ENCODE measurements at places on chromosomes 3 and 15. TPM values are rescaled to one million over a fixed set of nuclear protein-coding genes. Genes with fewer than 3 reads are reported as not detected.

Gene TICRR
- 17.9 TPM for polyA plus RNA-seq

Gene TMOD2
- polyA plus RNA-seq, result 5.7 TPM

Gene SERINC4
- polyA plus RNA-seq, result not detected

Gene ALPK3
- 20.7 TPM for polyA plus RNA-seq

Gene PAQR5
- 35.1 TPM for polyA plus RNA-seq

Gene SEC62
- 199 TPM for polyA plus RNA-seq

GRCh38 chr15:71149646-71150557 is 34.6 kb downstream of the THSD4 start:
- DNase-seq, result peak; percentile 36

DNA sequence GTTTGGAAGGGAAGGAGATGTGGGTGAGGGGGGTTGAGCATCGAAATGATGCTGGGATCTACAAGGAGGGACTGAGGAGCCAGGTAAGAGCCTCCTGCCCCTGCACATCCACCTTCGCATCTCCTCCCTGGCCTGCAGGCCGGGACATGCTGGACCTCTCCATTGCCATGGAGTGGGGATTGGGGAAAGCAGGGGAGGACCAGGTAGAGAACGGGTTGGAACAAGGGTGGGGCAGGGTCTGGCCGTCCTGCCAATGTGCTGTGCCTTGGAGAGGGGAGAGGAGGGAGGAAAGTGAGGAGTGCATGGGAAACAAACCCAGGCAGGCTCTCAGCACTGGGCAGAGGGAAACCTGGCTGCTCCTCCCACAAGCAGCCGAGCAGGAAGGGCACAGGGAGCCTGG is 10.6 kb downstream of the PLA2G4B start:
- DNase-seq, result no peak

DNA sequence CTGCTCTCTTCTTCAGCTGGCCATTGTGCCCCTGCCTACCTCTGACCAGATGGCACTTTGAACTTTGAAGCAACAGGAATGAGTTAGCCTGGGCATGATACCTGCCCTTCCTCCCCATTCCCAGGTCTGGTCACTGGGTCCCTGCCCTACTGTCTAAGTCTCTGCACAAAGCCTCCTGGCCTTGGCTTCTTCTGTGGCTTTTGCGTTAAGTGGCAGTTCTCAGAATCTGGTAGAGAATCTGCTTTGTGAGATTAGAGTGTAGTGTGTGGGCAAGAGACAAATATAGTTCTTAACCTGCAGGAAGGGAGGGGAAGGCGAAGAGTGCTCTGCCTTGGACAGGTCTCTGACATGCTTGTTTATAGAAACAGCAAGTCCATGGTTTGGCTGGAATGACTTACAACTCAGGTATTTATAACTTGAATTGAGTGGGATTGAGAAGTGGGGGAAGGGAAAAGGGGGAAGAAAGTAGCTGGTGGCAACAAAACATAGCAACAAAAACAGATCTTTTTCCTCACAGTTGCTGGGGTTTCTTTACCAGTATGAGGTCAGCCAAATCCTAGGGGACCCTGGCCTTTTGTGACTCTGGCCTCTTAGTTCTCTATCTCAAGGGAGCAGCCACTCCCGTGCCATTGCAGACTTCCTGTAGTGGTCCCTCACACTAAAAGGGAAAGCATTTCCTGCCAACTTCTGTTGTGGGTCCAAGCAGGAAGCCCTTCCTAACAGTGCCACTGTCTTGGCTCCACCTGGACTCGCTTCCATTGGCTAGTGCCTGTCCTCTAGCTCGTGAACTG is 16.7 kb downstream of the MAPKBP1 start:
- no peak for DNase-seq

- DNase-seq, result no peak
Measured at GRCh38 chr15:38724827-38725226, 160.2 kb upstream of the RASGRP1 start.

- no peak for DNase-seq
Measured at GRCh38 chr3:17088602-17089313, 204.0 kb downstream of the PLCL2 start.

DNA sequence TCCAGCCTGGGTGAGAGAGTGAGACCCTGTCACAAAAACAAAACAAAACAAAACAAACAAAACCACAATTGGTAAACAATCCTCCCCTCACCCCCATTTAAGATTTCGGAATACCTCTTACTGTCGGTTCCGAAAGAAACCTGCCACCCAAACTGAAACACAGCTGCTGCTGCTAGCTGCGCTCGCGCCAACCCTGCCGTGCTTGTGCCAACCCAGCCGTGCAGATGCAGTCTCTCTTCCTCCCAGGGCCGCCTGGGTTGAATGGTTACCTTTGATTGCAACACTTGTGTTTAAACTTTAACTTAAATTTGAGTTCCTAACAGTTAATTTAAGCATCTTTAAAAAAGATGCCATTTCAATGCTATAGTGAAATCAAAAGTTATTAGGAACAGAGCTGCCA is 28.5 kb upstream of the SPTBN5 start:
- DNase-seq, result no peak

DNA sequence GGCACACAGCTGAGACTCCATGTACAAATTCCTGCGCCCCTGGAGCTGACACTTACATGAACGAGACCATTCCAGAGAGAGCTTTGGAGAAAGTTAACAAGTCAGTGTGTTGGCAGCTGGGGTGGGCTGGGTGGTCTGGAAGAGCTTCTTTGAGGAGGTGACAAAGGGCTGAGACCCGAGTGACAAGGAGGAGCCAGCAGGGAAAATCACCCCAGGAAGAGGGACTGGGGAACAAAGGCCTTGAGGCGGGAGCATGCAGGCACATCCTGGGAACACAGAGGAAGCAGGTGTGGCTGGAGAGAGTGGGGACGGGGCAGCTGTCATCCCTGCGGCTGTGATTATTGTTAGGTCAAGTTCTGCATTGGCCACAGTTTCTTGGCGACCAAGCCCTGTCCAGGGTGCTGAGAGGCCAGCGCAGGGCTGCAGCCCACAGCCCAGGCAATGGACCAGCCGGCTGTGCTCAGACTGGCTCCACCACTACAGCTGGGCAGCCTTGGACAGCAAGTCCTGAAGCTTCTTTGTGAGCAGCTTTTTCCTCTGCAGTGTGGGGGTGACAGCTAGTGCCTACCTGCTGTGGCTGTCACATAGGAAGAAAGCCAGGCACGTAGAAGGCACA is 34.2 kb upstream of the PRR23E start:
- DNase-seq, result peak; percentile 65

DNA sequence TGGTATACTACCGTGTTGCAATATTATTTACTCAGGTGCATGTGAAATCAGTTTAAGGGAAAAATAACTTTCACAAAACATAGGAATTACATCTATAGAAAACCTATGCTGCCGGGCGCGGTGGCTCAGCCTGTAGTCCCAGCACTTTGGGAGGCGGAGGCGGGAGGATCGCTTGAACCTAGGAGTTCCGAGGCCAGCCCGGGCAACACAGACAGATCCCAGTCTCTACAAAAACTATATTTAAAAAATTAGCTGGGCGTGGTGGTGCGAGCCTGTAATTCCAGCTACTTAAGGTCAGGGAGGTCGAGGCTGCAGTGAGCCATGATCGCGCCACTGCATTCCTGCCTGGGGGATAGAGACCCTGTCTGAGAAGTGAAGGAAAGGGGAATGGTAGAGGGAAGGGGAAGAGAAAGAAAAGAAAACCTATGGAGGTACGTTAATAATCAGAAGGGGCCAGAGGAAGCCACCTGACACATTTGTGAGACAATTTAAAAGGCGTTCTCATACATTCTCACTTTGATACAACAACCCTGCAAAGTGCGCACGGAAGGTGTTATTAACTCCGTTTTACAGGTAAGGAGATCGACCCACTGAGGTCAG is 456 bp upstream of the TMEM62 start:
- no peak for DNase-seq

GRCh38 chr3:154081305-154081704 is 39.9 kb upstream of the ARHGEF26 start:
- no peak for DNase-seq

DNA sequence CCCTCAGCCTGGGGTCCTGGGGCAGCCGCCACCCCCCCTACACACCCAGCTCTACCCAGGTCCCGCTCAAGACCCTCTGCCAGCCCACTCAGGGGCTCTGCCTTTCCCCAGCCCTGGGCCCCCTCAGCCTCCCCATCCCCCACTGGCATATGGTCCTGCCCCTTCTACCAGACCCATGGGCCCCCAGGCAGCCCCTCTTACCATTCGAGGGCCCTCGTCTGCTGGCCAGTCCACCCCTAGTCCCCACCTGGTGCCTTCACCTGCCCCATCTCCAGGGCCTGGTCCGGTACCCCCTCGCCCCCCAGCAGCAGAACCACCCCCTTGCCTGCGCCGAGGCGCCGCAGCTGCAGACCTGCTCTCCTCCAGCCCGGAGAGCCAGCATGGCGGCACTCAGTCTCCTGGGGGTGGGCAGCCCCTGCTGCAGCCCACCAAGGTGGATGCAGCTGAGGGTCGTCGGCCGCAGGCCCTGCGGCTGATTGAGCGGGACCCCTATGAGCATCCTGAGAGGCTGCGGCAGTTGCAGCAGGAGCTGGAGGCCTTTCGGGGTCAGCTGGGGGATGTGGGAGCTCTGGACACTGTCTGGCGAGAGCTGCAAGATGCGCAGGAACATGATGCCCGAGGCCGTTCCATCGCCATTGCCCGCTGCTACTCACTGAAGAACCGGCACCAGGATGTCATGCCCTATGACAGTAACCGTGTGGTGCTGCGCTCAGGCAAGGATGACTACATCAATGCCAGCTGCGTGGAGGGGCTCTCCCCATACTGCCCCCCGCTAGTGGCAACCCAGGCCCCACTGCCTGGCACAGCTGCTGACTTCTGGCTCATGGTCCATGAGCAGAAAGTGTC is 30.2 kb downstream of the PTPN23 start:
- DNase-seq, result no peak

DNA sequence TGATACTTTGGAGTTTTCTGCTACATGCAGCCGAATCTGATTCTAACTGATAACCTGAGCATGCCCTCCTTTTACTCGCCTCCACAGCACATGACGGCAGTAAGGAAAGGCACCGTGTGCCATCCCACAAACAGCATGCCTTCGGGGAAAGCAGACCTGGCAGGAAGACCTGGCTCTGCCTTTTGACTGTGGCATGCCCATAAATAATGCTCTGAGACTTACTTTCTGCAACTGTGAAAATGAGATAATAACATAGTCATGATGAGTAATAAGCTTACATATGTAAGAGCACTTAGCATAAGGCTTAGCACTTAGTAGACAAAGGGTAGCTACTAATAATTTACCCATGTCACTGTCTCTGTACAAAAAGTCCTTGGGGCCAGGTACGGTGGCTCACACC is 32.9 kb downstream of the MTHFS start:
- DNase-seq, result no peak

DNA sequence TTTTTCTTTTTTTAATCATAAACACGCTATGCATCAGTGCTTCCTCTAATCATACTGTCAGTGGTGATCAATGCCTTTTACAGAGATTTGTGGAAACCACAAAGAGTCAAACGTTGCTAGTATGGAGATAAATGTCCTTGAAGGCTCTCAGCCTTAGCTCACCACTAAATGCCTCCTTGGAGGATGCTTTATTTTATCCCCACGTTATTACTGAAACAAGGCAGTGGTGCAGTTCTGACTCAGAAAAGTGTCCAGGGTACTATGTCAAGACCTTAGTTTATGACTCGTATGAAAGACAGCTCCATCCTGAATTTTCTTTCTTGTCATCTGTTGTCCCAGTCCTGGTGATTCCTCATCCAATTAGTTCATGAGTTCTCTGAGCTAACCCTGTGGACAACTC is 1146.7 kb downstream of the IGSF11 start:
- no peak for DNase-seq

DNA sequence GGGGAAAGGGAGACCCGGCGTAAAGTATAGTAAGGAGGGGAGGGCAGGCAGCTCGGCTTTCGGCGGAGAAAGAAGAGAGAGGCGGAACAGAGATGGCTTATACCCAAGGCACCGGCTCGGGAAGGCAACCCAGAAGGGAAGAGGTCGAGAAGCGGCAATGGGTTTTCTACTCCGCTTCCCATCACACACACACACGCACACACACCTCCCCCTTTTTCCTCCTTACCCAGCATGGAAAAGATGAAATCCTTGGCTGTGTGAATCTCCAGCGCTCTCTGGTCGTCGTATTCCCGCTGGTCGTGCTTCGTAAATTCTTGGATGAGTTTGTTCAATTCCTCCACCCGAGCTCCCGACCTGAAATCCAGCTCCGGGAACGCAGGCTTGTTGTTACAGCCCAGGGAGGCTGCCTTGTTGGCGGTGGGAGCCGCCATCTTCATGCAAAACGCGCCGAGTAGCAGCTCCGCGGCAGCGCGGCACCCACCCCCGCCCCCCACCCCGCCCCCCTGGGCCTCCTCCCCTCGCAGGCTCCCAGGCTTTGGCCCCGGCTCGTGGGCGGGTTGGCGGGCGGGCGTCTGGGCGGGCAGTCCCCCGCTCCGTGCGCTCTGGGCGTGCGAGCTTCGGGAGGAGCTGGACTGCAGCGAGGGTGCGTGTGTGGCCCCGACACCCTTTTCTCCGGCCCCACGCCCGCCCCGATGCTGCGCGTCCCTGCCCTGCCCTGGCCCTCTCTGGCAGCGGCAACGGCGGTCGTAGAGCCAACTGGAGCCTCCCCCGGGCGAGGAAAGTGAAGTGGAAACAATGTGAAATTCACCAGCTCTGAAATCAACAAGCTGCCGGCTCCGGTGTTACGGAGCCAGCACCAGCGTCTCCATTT is at the start of gene MB21D2:
Gene MB21D2 (minus strand): TSS at position 453 of the 871 bp plus-strand sequence. CDS start 16 bp downstream, at position 437.
- peak; percentile 70 for DNase-seq

GRCh38 chr3:190941694-190942260 is 79.3 kb upstream of the GMNC start:
- no peak for DNase-seq

GRCh38 chr3:45163481-45163880 is 17.3 kb upstream of the CDCP1 start:
- DNase-seq, result no peak

GRCh38 chr3:12782172-12782815 is 14.2 kb upstream of the CAND2 start:
- DNase-seq, result no peak

DNA sequence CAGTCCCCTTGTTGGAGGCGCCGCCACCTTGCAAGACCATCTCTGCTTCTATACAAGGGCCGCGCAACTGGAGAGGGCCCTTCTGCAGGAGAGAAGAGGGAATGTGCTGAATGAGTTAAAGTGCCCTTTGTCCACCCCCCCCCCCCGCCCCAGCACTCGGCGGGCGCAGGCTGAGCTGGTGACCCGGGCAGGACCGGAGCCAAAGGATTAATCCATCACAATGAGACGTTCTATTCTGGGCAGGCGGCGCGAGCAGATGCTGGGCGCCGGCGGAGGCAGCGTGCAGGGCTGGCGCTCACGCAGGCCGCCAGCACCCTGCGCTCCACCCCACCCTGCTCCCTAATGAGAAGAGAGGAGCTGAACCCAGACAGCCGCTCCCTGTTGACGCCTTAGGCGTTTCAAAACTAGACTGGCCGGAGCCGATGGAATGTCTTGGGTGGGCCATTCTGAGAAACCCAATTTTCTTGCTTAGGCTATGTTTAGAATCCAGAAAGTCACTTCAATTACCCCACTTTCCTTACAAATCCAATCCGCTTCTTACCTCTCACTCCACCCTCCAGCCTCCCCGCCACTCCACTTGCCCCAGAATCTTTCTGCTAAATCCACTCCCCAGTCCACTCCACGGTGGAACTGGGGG is 32.9 kb downstream of the GJD2 start:
- DNase-seq, result no peak

- DNase-seq, result no peak
Measured at GRCh38 chr3:192888190-192888589, 29.5 kb downstream of the MB21D2 start.

GRCh38 chr15:66228807-66229735 is 24.5 kb downstream of the MEGF11 start:
- no peak for DNase-seq

GRCh38 chr3:4645468-4645867 is 152.3 kb downstream of the ITPR1 start:
- DNase-seq, result no peak
